ENCODE measurements at places on chromosomes 4 and X.

DNA sequence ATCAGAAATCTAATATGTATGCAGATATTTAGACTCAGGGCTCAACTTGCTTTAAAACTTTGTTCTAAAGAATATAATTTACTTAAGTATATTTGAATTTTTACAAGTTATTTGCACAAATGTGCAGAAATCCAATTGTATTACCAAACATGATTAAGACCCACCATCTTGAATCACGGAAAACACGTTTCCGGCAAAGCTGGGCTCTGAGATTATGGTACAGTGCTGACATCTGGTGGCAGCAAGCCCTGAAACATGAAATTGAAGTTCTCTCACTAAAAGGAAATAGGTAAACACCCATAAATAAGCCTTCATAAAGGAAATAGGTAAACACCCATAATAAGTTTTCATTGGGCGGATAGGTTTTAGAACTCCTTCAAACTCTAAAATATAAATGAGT is 98.3 kb upstream of the MAOA start:
- DNase-seq = peak; percentile 46

DNA sequence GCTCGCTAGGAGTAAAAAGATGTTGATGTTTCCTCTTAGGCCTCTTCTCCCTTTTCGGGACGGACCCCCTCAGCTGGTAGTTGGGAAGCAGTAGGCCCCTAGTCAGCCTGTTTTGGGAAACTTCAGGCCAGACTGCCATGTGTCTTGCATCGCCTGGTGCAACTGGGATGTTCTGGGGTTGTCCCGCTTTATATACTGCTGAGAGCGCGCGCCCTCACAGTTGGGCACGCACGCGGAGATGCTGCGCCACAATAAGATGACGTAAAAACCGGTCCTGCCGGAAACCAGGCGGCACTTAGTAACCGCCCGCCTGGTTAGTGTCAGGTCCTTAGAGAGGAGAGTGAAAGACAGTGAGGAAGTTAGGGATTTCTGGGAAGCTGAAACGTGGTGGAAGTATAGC is 231.3 kb upstream of the CT83 start:
- DNase-seq = no peak

DNA sequence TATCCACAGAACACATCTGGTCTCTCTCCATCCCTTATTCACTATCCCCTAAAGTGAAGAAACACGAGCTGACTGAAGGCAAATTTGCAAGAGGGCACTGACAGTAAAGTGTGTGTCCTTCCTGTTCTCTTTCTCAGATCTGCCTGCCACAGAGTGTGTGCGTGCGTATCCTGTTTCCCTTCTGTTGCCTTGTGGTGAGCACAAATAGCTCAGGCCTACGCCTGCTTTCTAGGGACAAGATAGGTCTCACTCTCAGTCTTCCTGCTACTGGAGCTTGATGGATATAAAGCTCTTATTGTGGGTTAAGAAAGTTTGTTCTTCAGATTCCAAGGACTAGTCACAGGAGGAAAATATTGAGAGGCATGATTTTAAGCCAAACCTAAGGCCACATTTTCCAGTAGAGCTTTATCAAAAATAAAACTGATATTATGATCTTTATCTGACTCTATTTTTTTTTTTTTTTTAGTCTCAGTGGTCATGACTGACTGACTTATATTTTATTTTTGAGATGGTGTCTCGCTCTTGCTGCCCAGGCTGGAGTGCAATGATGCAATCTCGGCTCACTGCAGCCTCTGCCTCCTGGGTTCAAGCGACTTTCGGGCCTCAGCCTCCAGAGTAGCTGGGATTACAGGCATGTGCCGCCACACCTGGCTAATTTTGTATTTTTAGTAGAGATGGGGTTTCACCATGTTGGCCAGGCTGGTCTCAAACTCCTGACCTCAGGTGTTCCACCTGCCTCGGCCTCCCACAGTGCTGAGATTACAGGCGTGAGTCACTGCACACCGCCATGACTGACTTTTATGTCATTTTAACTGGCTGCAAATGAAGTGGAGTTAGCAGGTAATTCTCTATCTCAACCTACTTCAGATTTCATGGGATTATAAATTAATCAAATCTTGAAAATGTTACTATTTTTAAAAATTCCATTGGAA is 140.3 kb upstream of the SH3RF1 start:
- no peak for DNase-seq

- no peak for DNase-seq
These were observed 382.9 kb downstream of the INPP4B start for GRCh38 chr4:142463206-142463605.

GRCh38 chrX:71085900-71086299 is 9.8 kb upstream of the FOXO4 start:
- no peak for DNase-seq

DNA sequence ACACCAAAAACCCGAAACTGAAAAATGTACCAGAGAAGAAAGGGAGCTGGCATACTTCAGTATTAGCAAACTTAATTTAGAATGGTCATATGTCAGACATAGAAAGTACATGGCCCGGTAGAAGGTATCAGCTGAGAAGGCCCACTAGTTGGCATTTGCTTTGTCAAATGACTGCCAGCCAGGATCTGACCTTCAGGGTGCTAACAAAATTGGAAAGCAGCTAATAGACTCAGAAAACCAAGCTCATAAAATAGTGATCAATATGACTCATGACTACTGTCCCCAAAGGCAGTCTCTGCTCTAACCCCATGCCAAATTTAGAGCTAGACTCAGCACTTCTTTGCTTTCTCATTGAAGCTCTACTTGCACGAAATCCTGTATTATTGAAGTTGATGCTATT is 342.7 kb downstream of the PDGFC start:
- no peak for DNase-seq

DNA sequence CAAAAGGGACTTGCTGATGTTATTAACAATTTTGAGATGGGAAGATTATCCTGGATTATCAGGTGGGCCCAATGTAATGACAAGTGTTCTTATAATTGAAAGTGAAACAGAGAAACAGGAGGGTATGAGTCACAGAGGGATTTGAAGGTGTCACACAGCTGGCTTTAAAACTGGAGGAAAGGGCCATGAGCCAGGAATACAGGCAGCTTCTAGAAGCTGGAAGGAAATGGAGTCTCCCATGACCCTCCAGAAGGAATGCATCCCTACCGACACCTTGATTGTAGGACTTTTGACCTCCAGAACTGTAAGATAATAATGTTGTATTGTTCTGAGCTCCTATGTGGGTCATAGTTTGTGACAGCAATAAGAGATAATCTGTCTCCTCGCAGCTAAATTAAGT is 98.0 kb upstream of the STIM2 start:
- DNase-seq = no peak

GRCh38 chr4:25977397-25978170 is 63.6 kb downstream of the SMIM20 start:
- no peak for DNase-seq

DNA sequence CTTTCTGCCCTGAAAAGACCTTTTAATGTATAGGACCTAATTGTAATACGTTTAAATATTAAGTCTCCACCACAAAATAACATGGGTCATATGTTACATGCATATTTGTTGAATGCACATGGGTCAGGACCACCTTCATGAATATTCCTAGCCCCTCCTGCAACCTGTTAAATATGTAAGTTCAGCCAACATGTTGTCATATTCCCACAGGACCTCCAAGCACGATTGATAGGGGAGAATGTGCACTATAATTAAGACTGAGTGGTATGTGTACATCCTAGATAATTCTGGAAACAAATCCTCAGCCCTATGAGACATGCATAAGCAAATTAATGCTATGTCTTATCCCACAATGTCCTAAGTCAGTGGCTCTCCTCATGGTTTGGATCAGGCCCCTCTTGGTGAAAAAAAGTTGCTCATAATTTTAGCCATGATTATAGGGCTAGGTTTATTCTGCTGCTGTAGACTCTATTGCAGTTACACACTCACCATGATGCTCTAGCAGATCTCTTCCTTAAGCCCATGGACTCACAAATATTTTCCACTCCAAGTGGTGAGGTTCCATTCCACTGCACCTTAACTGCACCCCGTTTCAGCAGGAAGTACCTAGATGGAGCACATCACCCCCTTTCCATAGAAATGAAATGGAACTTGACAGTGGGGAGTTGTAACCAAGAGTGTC is 10.2 kb downstream of the TIGD2 start:
- DNase-seq = no peak

GRCh38 chrX:56746996-56747395 is 18.0 kb downstream of the NBDY start:
- DNase-seq = no peak

GRCh38 chrX:119755981-119756533 is 2.3 kb upstream of the SOWAHD start:
- DNase-seq = no peak

- no peak for DNase-seq
These were observed 1.7 kb downstream of the TRPC5OS start for GRCh38 chrX:111877681-111878080.

- DNase-seq = no peak
These were observed 115.6 kb downstream of the TMEM164 start for GRCh38 chrX:110118530-110118929.

DNA sequence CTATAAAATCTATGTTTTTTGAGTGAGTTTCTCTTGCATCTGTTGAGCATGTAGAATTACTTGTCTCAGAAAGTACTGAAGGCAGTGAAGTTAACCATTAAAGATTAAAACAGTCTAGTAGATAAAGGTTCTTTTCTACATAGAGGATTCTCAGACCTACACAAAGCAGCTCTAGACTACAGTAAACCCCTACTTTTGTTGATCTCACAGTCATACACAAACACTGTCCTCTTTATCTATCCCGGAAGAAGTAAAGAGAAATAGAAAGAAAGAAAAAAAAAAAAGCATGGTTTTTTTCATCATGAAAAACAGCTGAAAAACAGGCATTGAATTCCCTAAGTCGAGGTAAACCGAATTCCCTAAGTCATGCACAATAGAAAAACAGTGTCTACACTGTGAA is 58.6 kb downstream of the COL25A1 start:
- no peak for DNase-seq

- no peak for DNase-seq
These were observed 22.7 kb upstream of the YTHDC1 start for GRCh38 chr4:68372588-68372987.

DNA sequence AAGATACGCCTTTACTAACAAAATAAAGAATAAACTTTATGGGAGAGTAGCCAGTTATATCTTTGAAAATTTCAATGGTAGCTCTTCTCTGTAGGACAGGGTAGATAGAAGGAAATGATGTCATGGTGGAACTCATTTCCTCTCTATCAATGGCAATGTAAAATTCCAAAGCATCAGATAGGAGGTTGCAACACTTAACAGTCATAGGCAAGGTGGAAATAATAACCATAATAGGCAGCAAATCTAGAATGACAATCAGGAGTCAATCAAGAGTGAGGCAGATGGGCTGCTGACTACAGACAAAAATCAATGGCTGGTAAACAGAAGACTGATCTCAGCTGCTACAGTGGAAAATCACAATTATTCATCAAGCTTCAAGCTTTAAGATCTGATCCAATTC is 53.9 kb upstream of the TET2 start:
- no peak for DNase-seq

- no peak for DNase-seq
These were observed 404.4 kb downstream of the GASK1B start for GRCh38 chr4:157768419-157768818.

DNA sequence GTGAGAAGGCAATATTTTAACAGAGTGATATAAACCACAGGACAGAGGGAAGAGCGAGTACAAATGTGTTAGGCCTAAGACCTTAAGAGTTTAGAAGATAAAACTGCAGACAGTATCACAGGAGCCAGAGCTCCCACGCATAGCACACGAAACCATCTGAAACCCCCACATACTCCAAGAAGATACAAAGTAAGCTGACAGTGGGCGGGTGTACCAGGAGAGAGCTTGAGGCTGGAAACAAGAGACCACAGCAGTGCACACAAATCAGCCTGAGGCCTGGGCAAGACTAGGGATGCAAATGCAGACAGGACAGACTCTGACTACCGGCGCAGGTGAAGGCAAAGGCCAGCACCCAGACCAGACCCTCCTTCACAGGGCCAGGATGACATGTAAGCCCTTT is 54.1 kb upstream of the ARHGAP24 start:
- DNase-seq = no peak

- DNase-seq = no peak
These were observed 41.9 kb downstream of the WDR1 start for GRCh38 chr4:10074767-10075105.

DNA sequence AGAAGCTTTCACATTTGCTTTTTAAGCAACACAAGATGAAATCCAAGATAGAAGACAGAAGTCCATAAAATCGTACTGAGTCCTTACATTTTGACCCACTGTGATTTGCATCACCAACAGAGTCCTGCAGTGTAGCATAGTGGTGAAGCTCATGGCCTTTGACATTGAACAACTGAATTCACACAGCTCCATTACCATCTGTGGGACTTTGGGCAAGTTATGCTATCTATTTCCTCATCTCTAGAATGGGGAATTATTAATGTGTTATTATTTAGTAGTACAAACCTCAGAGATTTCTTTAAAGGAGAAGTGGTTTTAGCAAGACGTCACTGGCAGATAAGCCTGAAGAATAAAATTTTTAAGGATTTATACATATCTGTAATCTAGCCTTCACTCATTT is 10.7 kb downstream of the GPRIN3 start:
- DNase-seq = no peak

DNA sequence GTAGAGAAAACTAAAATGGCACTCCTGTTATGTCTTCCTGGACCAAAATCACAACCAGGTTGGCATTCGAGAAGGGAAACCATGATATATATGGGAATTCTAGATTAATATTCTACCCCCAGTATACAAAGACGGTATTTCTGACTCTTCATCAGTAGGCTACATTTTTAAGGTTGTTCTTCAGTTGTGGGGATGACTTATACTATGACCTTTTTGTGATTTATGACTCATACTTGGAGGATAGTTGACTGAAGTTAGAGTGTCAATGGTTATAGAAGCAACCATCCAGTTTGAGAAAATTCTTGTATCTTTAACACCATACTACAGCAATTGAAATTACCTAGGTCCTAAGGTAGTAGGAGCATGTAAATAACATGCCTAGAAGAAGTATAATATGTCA is 49.8 kb upstream of the CYSLTR1 start:
- DNase-seq = no peak

DNA sequence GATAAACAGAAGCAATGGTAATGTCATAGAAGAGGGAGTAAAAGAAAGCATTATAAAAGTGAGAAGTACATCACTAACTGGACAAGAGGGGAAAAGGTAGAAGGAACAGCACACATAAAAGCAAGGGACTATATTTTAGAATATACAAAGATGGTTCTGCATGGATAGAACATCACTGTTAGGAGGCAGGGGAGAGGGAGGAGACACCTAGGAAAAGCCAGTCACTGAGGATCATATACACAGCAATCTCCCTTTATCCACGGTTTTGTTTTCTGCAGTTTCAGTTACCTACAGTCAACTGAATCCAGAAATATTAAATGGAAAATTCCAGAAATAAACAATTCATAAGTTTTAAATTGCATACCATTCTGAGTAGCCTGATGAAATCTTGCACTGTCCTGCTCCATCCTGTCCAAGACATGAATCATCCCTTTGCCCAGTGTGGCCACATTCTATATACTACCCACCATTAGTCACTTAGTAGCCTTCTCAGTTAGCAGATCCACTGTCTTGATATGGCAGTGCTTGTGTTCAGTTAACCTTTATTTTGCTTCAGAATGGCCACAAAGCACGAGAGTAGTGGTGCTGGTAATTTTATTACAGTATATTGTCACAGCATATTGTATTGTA is 74.2 kb downstream of the PPA2 start:
- DNase-seq = no peak
